ENCODE measurements at places on chromosomes 13 and 19.
A peak's percentile ranks its signal among the peaks of the same experiment; 100 is the strongest.

DNA sequence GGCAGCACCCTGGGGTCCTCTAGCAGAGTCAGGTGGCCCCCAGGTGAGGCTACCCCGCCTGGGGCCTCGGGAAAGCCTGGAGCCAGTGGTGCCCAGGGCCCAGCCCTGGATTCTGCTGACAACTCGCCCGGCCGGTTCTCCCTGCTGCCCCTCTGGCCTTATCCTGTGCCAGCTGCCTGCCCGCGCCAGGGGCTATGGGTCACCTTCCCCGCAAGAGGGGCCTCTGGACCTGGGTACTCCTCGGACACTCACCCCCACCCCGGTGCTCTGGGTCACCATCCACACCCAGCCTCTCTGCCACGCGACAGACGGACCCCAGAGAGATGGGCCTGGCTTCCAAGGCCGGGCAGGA, 24.0 kb downstream of the ZBTB7A start:
- DNase-seq: no peak

DNA sequence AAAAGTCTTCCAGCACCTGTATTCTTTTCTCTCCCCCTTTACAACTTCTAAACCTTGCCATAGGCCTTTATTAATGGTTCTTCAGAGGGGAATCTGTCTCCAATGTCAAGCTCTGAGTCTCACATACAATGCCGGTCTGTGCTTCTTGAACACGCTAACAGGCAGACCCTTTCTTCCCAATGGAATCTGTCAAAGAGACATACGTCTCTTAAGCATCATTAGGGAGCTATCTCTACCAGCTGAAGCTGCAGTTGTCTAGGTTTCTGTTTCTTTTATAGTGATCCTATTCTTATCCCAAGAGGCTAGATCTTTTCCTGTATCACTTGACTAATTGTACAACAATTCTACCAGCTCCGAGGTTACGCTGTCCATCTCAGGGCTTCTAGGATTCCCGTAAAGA, 560.8 kb upstream of the NBEA start:
- no peak for DNase-seq

GRCh38 chr13:73223372-73223781, 164.6 kb downstream of the KLF5 start:
- peak; percentile 60 for DNase-seq

- no peak for DNase-seq
Observed at GRCh38 chr19:17255150-17255621, 9.4 kb downstream of the USHBP1 start.

DNA sequence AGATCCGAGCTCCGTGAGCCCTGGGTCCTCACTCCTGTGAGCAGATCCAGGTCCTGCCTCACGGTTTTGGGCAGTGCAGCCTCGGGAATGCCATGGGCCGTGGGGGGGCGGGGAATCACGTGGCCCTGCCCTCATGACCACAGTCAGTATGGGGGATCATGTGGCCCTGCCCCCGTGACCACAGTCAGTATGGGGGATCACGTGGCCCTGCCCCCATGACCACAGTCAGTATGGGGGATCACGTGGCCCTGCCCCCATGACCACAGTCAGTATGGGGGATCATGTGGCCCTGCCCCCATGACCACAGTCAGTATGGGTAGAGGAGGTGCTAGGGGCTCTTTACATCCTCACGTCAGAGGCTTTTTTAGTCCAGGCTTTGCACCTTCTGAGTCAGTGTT, 64.3 kb upstream of the F7 start:
- no peak for DNase-seq

DNA sequence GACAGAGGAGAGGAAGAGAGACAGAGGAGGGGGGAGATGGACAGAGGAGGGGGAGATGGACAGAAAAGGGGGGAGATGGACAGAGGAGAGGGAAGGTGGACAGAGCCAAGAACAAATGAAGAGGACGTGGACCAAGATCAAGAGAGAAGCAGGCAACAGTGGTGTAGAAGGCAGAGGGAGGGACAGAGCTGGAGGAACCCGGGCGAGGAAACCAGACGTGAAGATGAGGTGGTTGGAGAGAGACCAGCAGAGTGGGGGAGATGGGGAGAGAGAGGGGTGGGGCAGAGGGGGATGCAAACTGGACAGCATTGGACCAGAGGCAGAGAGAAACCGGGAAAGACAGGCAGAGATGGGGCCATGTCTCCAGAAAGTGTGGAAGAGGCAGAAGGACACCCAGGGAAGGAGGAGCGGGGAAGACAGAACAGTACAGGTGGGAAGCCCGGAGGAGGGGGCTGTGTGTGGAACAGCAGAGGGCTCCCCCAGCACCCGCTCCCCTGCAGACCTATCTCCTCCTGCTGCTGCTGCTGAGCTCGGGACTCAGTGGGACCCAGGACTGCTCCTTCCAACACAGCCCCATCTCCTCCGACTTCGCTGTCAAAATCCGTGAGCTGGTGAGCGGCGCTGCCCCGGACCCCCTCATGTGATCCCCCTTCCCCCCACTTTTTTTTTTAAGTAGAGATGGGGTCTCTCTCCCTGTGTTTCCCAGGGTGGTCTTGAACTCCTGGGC, 1.3 kb downstream of the FLT3LG start:
- DNase-seq: peak; percentile 40

- DNase-seq: no peak
Observed at GRCh38 chr19:42540071-42540553, 11.8 kb upstream of the CEACAM1 start.

DNA sequence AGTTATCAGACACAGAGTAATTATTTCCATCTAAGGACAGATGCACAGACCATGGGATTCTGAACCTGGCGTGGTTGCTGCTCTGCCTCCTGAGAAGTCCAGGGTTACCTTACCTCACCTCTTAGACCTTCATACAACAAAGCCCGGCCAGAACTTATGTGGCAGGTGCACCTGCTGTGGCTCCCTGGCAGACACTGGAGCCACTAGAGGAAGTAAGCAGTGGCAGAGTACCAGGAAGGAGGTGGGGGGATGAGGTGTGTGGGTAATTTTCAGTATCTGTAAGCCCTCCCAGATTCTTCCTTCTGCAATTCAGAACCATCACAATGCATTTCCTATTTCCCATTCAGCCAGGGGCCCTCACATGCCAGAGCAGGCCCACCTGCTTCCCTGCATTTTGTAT, 106.1 kb upstream of the DOCK9 start:
- peak; percentile 32 for DNase-seq

- no peak for DNase-seq
Observed at GRCh38 chr13:43019811-43020210, 3.6 kb upstream of the DNAJC15 start.

- no peak for DNase-seq
Observed at GRCh38 chr13:41675306-41675705, 218.0 kb downstream of the RGCC start.

DNA sequence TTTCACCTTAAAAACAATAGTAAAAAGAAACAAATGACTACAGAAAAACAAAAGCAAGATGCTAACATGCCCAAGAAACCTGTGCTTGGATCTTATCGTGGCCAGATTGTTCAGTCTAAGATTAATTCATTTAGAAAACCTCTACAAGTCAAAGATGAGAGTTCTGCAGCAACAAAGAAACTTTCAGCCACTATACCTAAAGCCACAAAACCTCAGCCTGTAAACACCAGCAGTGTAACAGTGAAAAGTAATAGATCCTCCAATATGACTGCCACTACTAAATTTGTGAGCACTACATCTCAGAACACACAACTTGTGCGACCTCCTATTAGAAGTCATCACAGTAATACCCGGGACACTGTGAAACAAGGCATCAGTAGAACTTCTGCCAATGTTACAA, 6.0 kb downstream of the CKAP2 start:
- no peak for DNase-seq

GRCh38 chr13:32542221-32542620, 3.6 kb upstream of the N4BP2L2 start:
- no peak for DNase-seq

GRCh38 chr19:18612051-18612771, 459 bp upstream of the TMEM59L start:
- no peak for DNase-seq

DNA sequence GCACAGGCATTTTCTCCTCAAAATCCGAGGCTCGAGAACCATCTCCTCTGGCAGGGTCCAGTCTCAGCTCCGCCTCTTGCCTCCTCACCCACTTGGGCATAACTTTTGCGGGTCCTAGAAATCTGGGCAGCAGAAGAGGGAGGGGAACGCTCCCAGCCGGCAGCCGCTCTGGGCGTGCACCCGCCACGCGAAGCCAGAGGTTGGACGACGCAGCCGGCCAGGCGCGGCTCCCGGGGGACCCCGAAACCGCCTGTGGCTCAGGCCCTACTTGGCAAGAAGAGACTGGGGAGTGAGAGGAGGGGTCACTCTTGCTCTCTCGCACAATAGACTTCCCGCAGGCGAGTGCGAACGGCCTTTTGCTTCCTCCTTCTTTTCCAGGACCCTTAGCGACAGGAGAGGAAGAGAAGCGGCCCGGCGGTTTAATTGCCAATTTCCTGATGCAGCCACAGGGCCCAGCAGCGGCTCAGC, 6.0 kb upstream of the SOX1 start:
- DNase-seq: no peak

- no peak for DNase-seq
Observed at GRCh38 chr13:42834946-42835345, 53.6 kb downstream of the FAM216B start.

DNA sequence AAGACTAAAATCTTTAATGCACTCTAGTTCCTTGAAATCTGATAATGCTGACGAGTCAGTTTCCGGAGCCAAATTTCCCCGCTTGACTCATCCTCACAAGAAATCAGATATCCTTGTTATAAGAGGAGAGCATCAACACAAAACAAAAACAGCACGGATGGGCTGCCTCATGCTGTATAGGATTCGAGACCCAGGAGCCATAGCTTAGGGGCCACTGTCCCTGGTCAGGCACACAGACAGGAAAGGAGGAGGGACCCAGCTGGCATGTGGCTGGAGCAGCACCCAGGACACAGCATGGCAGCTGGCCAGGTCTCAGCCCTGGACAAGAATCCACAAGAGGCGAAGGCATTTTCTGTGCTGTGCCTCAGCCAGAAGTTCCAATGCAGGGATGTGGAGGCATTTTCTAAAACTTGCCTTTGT, 110.2 kb upstream of the SPATA13 start:
- no peak for DNase-seq

DNA sequence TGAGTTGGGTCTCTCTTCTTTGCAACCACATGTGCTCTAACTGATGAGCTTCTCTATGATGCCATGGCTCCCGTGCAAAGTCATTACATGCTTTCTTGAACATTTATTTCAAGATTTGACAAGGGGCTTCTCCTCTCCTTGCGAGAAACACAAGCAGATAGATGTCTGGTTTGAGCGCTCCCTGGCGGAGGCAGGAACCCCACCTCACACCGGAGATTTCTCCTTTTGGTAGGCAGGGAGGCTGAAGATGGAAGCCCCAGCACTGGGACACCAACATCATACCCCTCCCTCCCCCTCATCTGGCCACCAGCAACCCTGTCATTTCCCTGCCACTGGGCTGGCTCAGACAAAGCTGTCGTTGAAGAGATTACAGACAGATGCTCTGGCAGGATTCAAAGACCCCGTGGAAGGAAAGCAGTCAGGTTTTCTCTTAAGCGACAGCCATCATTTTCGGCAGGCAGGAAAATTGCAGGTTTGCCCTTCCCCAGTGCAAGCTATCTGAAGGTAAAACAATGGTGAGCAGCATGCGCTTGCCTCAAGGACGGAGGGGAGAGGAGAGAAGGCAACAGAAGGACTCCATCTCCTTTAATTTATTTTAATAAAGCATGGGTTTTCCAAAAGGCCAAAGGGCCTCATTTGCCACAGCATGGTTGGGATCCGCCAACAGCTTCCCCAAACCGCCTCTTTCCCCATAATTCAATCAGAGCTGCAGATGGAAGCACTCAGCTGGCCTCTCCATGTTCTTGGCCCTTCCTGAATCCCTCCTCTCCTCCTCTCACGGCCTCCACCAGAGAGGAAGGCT, 344.1 kb upstream of the TSHZ3 start:
- DNase-seq: no peak

GRCh38 chr13:110328573-110328972, 21.5 kb downstream of the COL4A2 start:
- DNase-seq: no peak

DNA sequence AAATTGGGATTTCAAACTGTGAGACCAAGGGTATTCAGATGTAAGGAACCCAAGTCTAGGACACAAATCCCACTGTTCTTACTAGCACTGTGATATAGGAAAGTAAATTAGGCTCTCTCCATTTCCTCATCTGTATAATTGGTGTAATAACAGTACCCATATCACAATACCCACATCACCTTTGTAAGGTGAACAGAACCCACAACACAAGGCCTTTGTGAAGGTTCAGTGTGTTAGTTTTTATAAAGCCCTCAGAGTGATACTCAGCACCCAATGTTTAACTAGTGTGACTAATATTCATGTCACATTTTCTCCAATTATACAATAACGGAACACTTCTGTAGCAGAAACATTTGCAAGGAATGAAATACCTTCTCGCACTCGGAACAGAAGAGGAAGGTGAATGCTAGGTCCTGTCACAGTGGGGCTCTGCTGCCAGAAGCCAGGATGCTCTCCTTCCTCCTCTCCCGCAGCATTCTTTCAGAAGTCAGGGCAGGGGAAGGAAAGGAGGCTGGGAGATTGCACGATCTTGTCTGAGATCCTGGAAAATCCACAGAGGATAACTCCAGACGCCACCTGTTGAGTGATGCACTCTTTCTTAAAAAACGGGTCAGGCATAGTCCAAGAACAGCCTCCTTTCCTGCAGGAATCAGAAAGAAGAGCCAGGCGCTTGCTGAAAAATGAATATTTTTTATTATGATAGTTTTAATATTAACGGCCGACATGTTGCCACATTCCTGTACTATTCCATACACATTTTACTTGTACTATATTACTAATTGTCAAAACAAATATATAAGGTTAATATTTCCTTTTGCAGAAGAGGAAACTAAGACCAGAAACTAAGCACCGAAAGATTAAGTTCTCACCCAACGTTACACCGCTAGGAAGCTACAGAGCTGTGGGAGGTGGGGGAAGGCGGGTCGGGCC, 762 bp downstream of the ZNF45 start:
- DNase-seq: no peak

DNA sequence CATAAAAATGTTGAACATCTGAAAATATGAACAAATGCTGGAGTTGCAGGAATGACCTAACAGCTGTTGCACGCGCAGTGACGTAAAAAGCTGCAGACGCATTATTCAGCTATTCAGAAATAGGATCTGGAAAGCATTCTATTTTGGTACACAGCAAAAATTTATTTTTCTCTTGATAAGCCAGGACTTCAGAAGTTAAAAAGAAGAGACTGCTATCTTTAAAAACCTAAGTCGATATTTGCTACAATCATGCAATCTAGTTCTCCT, 36.9 kb upstream of the STARD13 start:
- DNase-seq: no peak
